Stimulated activated CD8-positive, alpha-beta memory T cell treated with anti-CD3 and anti-CD28 coated beads, Interleukin-4, amount 100 ng/mL, for 48 hours (primary cell): ENCODE measurements at places on chromosomes 5 and 9.

DNA sequence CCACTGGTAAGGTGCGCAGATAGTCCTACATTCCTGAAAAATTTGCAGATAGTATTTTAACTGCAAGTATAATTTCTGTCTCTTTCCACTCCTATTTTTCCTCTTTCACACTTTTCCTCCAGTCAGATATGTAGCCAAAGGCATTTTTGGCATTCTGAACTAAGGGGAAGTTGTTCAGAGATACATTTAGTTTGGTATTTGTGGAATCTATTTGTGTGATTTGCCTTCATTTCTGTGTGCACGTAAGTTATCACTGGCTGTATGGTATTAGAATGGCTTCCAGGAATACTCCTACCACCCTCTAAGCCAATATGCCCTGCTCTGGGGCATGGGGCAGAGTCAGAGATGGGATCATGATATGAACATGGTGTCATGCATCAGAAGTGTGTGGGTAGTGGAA is 45.8 kb upstream of the GRAMD2B start:
- DNase-seq = no peak

- DNase-seq = no peak
These were observed 163.6 kb downstream of the MEF2C start for GRCh38 chr5:88719434-88719833.

GRCh38 chr9:108603141-108603540 is 252.6 kb downstream of the ACTL7B start:
- DNase-seq = no peak

DNA sequence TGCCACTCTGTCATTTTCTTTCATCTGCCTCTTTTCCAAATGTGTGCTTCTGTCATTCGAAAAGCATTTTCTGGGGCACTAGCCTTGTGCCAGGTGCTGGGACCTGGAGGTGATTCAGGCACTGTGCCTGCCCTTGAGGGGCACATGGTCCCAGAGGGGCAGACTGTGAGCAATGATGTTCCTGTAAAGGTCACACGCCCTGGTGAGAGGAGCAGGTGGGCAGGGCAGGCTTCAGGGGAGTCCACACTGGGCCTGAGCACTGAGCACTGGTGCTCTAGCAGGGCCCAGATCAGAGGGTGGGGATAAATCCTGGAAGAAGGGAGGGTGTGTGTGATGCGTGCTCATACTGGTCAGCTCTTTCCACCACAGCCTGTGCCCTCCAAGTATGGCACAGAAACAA is 77.8 kb downstream of the COL15A1 start:
- no peak for DNase-seq

GRCh38 chr9:112831281-112831851 is 59.3 kb downstream of the SLC46A2 start:
- DNase-seq = no peak

DNA sequence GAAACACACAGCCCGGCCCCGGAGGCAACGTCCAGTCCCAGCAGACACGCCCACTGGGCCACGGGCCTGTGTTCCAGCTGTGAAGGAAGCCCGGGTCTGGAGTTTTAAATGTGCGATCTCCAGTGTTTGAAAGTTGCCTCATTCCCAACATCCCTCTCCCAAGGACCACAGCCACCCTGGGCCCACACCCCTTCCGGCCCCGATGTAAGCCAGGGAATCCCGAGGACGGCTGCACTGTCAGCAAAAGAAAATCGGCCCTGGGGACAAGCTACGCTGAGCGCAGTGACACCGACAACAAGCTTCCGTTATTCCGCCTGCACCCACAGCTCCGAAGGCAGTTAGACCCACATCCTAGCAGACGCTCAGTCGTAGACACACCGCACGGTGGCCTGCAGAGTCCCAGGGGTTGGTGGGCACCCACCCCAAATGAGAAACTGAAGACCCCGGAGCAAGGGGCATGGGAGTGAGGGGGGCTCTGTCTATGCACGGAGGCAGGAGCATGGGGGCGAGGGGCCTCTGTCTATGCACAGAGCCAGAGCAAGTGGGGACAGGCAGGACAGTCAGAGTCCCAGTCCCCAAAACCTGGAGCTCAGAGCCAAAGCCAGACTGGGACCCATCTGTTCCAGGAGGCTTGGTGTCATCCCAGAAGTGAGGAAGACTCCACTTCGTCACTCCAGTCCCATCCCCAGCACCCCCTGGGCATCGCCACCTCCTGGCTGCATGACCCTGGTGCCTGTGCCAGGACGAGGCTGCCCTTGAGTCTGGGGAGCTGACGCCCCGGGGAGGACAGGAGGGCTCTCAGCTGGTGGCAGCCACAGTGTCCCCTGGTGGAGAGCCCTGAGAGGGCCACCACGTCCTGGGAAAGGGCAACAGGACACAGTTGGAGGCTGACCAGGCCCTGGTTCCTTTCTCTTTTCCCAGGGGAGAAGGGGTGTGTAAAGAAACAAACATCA is 23.4 kb downstream of the GLT6D1 start:
- no peak for DNase-seq

GRCh38 chr9:5871785-5872184 is 18.9 kb upstream of the MLANA start:
- no peak for DNase-seq

DNA sequence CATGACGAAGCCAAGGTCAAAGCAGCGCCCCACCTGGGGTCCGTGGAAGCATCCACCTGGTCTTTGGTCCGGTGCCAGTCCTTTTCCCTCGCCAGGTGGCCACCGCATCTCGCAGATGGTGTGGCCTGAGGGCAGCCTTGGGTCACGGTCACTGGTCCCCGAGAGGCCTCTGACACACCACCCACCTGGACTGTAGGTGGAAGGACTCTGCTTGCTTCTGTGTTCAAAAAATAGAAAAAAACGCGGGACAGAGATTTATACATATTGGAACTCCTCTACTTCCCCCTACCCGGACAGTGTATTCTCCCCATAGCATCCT is 466 bp upstream of the TTC39B start:
- no peak for DNase-seq

- DNase-seq = no peak
These were observed 91.0 kb downstream of the FEM1C start for GRCh38 chr5:115453391-115454095.

DNA sequence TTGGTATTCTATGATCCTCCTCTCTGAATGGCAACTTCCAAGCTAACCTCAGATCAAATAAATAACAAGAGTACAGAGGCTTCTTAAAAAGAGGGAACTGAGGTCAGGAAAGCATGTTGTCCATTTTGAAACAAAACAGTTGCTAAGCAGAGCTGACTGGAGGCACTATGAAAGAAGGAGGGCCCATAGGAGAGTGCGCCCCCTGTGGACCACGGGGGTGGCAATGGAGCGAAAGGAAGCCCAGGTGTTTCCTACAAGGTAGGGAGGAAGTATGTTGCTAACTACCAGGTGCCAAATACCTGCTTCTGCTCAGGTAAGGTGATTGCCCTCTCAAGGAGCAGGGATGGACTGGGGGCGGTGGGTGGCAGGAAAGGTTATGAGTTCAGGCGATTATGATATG is 101.8 kb upstream of the MAST4 start:
- DNase-seq = peak; percentile 42

DNA sequence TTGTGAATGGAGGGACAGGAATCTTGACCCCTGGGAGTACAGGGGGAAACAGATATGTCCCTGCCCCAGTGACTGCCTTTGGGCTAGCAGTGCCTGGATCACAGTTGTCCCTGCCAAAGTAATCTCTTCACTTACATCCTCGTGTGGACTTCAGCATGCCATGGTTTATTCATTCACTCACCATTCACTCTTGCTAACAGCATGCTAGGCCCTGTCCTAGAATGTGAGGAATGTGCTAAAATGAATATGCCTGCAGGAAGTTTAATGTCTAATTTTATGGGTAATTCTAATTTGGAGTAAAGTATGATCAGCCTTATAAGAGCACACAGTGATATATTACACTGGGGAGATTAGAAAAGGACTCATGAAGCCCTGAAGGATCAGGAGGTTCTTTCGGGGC is 63.0 kb downstream of the FAT2 start:
- no peak for DNase-seq

GRCh38 chr9:119126040-119126439 is 243.2 kb downstream of the BRINP1 start:
- DNase-seq = no peak

DNA sequence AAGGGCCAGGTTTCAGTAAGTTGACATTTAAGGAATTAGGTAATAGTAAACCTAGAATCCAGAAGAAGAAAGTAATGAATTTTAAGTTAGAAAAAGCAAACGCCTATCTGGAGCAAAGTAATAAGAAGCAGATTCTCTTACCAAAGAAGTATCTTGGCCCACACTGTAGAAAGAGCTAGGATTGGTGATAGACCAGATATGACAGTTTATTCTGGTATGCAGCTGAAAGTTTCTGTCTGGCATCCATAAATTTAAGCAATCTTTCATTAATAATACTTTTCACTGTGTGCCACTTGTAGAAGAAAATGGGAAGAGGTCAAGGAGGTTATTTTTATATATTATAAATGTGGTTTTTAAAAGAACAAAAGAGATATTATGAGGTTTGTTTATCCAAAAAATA is 3.0 kb downstream of the RECK start:
- no peak for DNase-seq

- no peak for DNase-seq
These were observed 96.6 kb downstream of the FNBP1 start for GRCh38 chr9:129946246-129946995.

GRCh38 chr5:140349244-140349643 is 2.8 kb upstream of the HBEGF start:
- no peak for DNase-seq

GRCh38 chr5:17828681-17829080 is 194.4 kb downstream of the TAF11L14 start:
- DNase-seq = no peak

DNA sequence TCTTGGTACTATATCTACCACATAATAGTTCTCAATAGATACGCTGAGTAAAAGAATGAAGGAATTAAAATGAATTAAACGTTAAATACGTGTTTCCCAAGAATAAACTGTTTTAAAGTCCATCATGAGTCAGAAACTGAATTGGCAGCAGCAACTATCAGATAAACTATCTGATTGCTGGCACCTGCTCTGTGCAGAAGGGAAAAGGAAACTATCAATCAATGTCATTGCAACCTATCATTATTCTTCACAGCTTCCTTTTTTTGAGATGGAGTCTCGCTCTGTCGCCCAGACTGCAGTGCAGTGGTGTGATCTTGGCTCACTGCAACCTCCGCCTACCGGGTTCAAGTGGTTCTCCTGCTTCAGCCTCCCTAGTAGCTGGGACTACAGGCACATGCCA is 8.8 kb upstream of the WDR36 start:
- no peak for DNase-seq

DNA sequence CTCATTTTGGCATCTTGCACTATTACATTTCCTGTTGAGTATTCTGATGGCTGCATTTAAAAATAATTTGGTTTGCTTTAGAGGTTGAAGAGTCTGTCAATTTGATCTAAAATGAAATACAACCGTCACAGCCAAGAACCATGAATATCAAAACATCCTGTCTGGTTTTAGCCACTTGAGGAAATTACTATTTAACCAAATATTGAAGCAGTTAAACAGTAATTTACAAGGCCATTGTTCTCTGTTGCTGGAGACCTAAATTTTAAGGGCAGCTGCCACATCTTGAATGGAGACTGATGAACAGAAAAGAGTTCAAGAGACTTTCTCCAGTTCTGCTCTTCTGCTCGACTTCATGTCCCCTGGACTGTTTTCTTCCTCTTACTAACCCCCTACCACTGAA is 549.4 kb downstream of the LRRC70 start:
- no peak for DNase-seq

DNA sequence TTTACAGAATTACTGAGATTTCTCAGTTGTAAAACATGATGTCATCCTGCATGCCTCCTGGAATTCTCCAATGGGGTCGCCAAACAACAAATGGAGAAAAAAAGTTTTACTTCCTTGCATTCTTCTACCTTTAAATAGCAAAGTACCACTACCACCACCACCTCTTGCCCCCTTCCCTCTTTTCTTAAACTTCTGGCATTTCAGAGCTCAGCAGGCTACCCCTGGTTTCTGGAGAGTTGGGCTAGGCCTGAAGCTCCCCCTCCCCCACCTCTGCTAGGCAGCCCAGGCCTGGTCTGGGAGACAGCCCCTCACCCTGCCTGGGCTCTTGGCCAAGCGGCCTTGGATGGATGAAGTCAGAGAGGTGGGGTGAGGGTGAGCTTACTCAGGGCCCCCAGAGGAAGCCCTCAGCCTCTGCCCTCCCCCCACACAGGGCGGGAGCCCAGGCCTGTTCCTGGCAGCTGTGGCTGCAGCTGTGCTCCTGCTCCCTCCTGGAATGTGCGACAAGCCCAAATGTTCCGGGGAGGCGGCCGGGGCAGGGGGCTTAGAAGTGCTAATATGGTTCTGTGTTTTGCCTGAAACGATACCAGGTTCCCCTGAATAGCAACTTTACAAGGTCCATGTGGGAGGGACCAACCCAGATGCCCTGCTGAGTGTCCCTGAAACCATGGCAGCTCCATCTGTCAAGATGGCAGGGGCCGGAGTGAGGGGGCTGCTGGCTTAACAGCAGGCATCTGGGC is 6.0 kb upstream of the CCIN start:
- no peak for DNase-seq

DNA sequence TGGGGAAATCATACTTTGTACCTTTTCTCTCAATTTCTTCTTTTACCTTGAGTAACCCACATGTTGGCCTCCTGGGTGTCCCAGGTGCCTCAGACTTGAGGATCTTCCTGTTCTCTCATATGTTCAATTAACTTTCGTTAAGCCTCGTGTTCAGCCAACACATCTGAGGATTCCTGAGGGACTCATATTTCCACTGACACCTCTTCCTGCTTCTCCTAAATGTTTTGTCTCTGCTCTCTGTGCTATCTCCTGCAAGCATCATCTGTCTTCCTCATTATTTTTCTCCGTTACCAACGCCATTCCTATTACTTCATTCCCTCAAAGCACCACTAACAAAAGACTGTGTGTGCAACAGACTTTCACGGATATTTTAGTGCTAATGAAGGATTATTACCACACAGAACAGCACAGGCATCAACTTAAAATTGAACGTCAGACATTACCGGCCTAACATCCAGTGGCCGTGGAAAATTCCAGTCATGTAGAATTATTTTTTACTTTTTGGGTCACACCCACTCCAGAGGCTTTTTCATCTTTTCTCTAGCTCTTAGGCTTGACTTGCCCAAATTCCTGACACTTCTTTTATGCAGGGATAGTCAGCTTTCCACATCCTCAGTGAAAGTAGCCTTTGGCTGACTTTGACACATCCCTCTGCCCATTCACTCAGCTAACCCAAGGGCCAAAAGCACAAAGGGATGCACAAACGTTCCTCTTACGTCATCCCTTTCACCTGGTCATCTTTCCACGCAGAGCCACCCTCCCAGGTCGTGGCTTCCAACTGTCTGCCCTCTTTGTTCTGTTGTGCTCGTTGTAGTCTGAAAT is 46.0 kb upstream of the OSMR start:
- no peak for DNase-seq

DNA sequence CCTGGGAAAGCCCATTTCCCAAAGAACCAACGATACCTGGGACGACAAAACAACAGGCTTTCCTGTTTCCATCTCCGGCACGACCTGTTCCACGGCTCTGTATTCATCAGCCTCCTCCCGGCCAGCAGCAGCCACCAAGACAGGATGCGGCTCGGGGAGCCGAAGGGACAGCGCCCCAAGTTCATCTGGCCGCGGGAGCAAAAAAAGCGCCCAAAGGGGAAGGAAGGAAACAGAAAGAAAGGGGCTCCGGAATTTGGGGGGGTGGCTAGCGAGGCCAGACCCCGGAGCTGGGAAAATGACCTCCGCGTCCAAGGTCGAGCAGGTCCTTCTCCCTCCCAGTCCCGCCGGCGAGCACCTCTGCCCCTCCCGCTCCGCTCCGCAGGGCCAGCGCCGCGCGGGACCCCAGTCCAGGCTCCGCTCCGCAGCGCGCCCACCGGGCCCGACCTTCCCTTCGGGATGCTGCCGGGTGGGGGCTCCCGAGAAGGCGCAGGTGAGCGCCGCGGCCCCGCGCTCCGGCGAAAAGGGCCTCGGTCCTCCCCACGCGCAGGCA is 608 bp downstream of the ELOVL7 start:
- DNase-seq = no peak
